ENCODE measurements at places on chromosomes 1 and 21. TPM values are rescaled to one million over a fixed set of nuclear protein-coding genes. Genes with fewer than 3 reads are reported as not detected.

Gene ZNF648
- 0.77 TPM for total RNA-seq

Gene C1orf21
- total RNA-seq: 32.5 TPM

Gene SPRR1B
- not detected for total RNA-seq

Gene FNDC7
- not detected for total RNA-seq

Gene BRINP3
- 0.45 TPM for total RNA-seq

Gene GBP5
- not detected for total RNA-seq

Gene KRTAP7-1
- total RNA-seq: not detected

GRCh38 chr1:61202854-61203598 lies 120.7 kb downstream of the NFIA start:
- no peak overlapping the region for H3K27ac ChIP-seq
- no peaks in the 10 kb centered on the region for H3K36me3 ChIP-seq
- DNase-seq: no peak

GRCh38 chr21:44751186-44751798 lies 39.9 kb upstream of the TSPEAR start:
- no peak overlapping the region for H3K4me3 ChIP-seq
- H3K27me3 ChIP-seq: peaks cover 6% of the 10 kb centered on the region
- H3K27ac ChIP-seq: no peak overlapping the region
- DNase-seq: no peak
- no peaks in the 10 kb centered on the region for H3K36me3 ChIP-seq
- peaks cover 11% of the 10 kb centered on the region for H3K4me1 ChIP-seq

GRCh38 chr1:172581779-172582178 lies 48.8 kb downstream of the SUCO start:
- DNase-seq: no peak
- no peaks in the 10 kb centered on the region for H3K27me3 ChIP-seq
- H3K36me3 ChIP-seq: peaks cover 9% of the 10 kb centered on the region
- H3K27ac ChIP-seq: no peak overlapping the region
- no peaks in the 10 kb centered on the region for H3K4me1 ChIP-seq

- H3K27me3 ChIP-seq: peaks cover 3% of the 10 kb centered on the region
- no peak overlapping the region for H3K4me3 ChIP-seq
- H3K36me3 ChIP-seq: no peaks in the 10 kb centered on the region
- H3K4me1 ChIP-seq: peaks cover 13% of the 10 kb centered on the region
- no peak for DNase-seq
Measured at GRCh38 chr21:34833465-34833864, 164.7 kb downstream of the CLIC6 start.

DNA sequence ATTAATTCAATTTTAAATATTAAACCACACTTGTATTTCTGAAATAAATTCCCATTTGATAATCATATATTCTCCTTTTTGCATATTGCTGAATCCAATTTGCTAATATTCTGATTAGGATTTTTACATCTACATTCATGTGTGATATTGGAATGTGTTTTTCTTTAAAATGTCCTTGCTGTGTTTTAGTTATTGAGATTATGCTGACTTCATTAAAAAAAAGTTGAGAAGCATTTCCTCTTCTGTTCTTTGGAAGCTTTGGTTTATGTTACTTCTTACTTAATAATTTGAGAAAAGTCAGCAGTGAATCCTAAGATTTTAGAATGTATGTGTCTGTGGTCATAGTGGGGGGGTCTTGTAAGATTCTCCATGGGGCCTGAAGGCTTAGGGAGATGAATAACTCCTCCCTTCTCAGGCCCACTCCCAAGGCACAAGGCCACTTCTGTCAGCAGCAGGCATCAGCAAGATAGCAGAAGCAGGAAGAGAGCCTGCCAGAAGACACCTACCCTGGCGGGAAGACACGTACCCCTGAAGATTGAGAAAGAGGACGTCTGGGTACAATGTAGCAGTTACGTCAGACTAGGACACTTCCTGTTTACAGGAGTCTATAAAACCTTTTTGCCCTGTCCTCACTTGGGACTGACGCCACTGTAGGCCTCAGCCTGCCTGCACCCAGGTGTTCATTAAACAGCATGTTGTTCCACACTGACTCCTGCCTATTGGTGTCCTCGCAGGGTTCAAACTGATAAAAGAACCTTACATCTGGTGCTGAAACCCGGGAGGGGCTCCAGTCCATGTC lies 56.9 kb downstream of the ODF2L start:
- DNase-seq: no peak
- no peak overlapping the region for H3K27ac ChIP-seq
- peaks cover 5% of the 10 kb centered on the region for H3K36me3 ChIP-seq
- H3K4me3 ChIP-seq: no peak overlapping the region
- no peaks in the 10 kb centered on the region for H3K27me3 ChIP-seq
- H3K4me1 ChIP-seq: no peaks in the 10 kb centered on the region

DNA sequence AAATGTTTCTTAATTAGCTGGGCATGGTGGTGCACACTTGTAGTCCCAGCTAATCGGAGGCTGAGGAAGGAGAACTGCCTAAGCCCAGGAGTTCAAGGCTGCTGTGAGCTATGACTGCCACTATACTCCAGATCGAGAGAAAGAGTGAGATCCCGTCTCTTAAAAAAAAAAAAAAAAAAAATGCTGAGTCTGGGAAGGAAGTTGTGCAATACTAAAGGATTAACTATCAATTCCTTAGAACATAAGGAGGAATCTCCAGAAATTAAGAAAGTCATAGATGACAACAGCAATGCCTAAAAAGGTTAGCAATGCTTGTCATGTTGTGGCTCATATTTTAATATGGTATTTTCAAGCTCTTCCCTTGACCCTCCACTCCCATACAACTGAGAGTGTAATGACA lies 5.3 kb downstream of the LUZP1 start:
- H3K27ac ChIP-seq: no peak overlapping the region
- peaks cover 23% of the 10 kb centered on the region for H3K4me1 ChIP-seq
- H3K36me3 ChIP-seq: no peaks in the 10 kb centered on the region
- DNase-seq: no peak
- no peak overlapping the region for H3K4me3 ChIP-seq

GRCh38 chr21:44753357-44753756 lies 42.0 kb upstream of the TSPEAR start:
- H3K4me3 ChIP-seq: no peak overlapping the region
- H3K27me3 ChIP-seq: peaks cover 6% of the 10 kb centered on the region
- DNase-seq: no peak
- H3K27ac ChIP-seq: no peak overlapping the region
- H3K36me3 ChIP-seq: no peaks in the 10 kb centered on the region

- no peaks in the 10 kb centered on the region for H3K27me3 ChIP-seq
- H3K36me3 ChIP-seq: no peaks in the 10 kb centered on the region
- peaks cover 44% of the 10 kb centered on the region for H3K4me1 ChIP-seq
- H3K4me3 ChIP-seq: no peak overlapping the region
Measured at GRCh38 chr1:38285807-38286530, 239.4 kb upstream of the POU3F1 start.

GRCh38 chr1:224852901-224853568 lies 76.4 kb upstream of the DNAH14 start:
- H3K27me3 ChIP-seq: no peaks in the 10 kb centered on the region
- peaks cover 5% of the 10 kb centered on the region for H3K4me1 ChIP-seq
- H3K4me3 ChIP-seq: no peak overlapping the region
- H3K27ac ChIP-seq: no peak overlapping the region

GRCh38 chr1:162026881-162027280 lies 3.2 kb upstream of the OLFML2B start:
- no peak overlapping the region for H3K27ac ChIP-seq
- peaks cover 16% of the 10 kb centered on the region for H3K4me1 ChIP-seq
- peaks cover 69% of the 10 kb centered on the region for H3K27me3 ChIP-seq
- no peak for DNase-seq
- no peaks in the 10 kb centered on the region for H3K36me3 ChIP-seq

- H3K4me1 ChIP-seq: peaks cover 7% of the 10 kb centered on the region
- peaks cover 2% of the 10 kb centered on the region for H3K36me3 ChIP-seq
- no peak overlapping the region for H3K27ac ChIP-seq
- no peaks in the 10 kb centered on the region for H3K27me3 ChIP-seq
- DNase-seq: no peak
Measured at GRCh38 chr1:1312450-1313314, 4.3 kb downstream of the PUSL1 start.

DNA sequence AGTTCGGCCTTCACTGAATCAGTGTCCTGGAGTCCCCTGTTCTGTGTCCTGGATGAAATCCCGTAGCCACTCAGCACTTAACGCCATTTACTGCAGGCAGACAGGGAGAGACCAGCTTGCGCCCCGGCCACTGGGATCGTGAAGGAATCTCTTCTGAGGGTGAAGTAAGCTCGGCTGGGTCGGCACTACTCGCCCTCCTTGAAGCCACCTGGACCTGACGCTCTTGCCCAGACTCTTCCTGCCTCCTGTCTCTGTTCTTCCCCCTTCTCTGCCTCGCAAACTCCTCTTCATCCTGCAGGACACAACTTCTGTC lies 99.9 kb upstream of the ZBTB40 start:
- peaks cover 19% of the 10 kb centered on the region for H3K4me1 ChIP-seq
- no peak for DNase-seq
- H3K36me3 ChIP-seq: no peaks in the 10 kb centered on the region
- H3K27ac ChIP-seq: no peak overlapping the region

DNA sequence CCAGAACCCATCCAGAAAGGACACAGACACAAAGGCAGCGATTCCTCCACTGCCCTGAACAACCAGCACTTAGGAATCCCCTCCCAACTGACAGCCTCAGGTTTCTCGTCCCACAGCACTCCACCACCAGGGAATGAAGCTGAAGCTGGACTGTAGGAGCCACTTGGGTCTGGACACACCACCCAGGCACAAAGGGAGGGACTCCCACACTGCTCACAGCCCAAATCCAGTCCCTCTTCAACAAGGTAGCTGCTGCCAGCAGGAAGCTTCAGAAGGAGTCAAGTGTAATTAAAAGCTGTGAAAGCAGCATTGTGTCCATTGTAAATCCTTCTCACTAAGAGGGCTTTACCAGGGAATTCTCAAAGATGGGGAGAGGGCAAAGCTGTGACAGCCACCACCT lies 29.0 kb downstream of the LMX1A start:
- peaks cover 73% of the 10 kb centered on the region for H3K27me3 ChIP-seq
- DNase-seq: no peak
- H3K4me1 ChIP-seq: peaks cover under 1% of the 10 kb centered on the region
- H3K36me3 ChIP-seq: no peaks in the 10 kb centered on the region
- H3K4me3 ChIP-seq: no peak overlapping the region
- H3K27ac ChIP-seq: no peak overlapping the region
